ENCODE measurements at places on chromosomes 6 and 20. TPM values are rescaled to one million over a fixed set of nuclear protein-coding genes. Genes with fewer than 3 reads are reported as not detected.
A peak's percentile ranks its signal among the peaks of the same experiment; 100 is the strongest.

GRCh38 chr6:17413313-17413750, 19.9 kb downstream of the CAP2 start:
- DNase-seq = no peak
- H3K27me3 ChIP-seq = no peaks in the 10 kb centered on the region
- peaks cover 21% of the 10 kb centered on the region for H3K4me1 ChIP-seq

DNA sequence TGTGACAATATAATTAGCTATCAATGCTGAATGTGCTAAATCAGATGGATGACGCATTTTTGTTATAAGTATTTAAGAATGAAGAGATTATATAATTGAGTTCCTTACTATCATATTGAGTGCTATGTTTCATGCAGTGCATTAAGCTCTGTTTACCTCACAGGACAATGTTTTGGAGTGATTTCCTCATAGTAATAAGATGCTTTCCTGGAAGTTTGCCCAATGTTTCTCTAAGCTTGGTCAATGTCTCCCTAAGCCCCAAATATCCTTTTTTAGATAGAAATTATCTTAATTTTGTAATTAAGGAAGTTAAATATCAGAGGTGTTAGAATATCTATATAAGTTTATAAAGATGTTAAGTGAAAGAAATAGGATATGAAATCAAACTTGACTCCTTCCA, 489.6 kb downstream of the MMUT start:
- no peak for DNase-seq
- H3K4me3 ChIP-seq = no peak overlapping the region
- no peaks in the 10 kb centered on the region for H3K27me3 ChIP-seq

GRCh38 chr6:5457041-5457440, 195.7 kb downstream of the FARS2 start:
- DNase-seq = peak; percentile 15
- no peaks in the 10 kb centered on the region for H3K36me3 ChIP-seq
- no peak overlapping the region for H3K27ac ChIP-seq
- no peak overlapping the region for H3K4me3 ChIP-seq
- no peaks in the 10 kb centered on the region for H3K27me3 ChIP-seq

DNA sequence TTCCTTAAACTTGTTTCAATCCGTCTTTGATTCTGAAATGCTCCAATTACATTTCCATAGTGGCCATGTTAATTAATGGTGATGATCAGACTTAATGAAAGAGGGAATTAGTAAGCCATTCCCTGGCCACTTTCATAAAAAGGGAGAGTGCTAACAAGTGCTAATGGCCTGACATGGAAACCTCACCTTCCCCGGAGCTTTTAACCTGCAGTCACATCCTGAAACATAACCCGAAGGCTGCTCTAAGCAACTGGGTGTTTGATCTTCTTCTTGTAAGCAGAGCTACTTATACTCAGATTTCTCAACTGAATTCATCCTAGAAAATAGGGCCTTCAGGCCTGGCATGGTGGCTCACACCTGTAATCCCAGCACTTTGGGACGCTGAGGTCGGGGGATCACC, 67.1 kb upstream of the ZMYND8 start:
- no peaks in the 10 kb centered on the region for H3K36me3 ChIP-seq
- no peak overlapping the region for H3K4me3 ChIP-seq
- no peaks in the 10 kb centered on the region for H3K27me3 ChIP-seq
- H3K27ac ChIP-seq = no peak overlapping the region
- no peak for DNase-seq

MCM3 gene
- total RNA-seq = 46.5 TPM

APOBEC2 gene
- 509 TPM for total RNA-seq

Measured in muscle of leg (tissue), 16 donors.